ENCODE measurements at places on chromosomes 11 and 22.

- DNase-seq = no peak
These were observed 100.3 kb upstream of the AKIP1 start for GRCh38 chr11:8810540-8811301.

- no peak for DNase-seq
These were observed 2.3 kb upstream of the OR51B4 start for GRCh38 chr11:5304046-5304445.

DNA sequence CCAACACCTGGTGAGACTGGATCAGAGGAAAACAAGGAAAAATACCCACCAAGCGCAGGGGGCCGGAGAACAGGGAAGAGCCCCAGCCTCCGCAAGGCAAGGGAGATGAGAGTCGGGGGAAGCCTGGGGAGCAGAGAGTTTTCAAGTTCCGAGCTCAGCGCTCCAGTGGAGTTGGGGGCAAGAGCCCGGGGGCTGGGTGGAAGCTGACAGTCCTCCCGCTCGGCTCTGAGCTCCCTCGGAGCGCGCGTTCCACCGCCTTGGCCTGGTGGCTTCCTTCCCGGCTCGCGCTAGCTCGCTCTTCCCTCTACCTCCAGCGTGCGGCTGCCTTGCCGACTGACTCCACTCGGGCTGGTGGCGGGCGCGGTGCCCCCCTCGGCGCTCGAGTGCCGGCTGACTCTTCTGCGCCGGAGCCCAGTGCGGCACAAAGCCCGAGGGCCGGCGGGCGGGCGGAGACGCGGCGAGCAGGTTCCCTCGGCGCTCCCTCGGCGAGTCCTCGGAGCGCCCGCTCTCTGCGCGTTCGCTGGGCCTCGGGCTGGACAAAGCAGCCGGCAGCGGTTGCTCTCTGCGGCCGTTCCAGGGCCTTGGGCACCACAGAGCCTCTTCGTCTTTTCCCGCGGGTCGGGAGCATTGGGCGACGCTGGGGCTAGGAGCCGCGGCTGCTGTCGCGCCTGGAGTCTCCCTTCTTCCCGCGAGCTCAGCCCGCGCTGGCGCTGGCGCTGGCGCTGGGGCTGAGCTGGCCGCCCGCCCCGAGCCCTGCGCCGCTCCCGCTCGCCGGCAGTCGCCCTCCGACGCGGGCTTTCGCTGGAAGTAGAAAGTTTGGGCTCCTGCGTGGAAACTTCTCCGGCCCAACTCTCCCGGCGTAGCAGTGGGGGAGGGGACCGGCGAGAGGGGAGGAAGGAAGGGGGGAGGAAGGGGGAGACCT, 1.0 kb downstream of the PAX6 start:
- DNase-seq = no peak

DNA sequence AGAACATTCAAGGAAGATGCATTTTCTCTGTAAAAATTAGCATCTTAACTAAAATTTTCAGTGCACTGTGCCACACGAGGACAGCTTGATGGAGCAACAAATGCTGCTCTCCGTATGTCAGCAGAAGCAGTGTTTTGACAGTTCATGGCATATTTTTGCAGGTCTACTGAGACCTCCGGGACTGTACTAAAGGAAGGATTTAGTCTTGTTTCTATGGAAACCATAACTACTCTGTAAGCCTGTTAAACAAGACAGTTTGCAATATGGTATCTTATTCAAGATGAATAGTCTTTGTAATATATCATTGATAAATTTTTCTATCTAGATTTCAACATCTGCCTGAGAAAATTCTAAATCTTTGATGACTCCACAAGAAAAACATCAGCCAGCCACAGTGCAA, 184.0 kb upstream of the GUCY1A2 start:
- DNase-seq = no peak

Measured in activated CD8-positive, alpha-beta memory T cell treated with anti-CD3 and anti-CD28 coated beads, Interleukin-2, amount 50 U/mL, for 4 hours (primary cell).